ENCODE measurements at places on chromosomes 6 and 20.

DNA sequence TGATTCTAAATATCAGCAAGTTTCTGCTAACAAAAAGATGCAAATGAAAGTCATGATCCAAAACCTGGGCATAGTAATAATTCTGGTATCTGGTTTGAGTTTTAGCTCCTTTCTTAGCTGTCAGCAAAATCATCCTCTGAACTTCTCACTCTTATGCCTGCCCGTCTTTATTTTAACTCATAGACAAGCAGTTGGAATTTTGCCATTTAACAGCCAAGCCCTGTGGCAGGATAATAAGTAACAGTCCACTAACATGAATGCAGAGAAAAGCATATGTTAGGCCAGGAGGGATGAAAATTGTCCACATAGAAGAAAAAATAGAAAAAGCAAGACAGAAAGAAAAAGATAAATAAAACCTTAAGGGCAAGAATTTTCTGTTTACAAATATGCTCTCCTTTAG, 170.0 kb upstream of the LAMA2 start:
- no peak for DNase-seq

DNA sequence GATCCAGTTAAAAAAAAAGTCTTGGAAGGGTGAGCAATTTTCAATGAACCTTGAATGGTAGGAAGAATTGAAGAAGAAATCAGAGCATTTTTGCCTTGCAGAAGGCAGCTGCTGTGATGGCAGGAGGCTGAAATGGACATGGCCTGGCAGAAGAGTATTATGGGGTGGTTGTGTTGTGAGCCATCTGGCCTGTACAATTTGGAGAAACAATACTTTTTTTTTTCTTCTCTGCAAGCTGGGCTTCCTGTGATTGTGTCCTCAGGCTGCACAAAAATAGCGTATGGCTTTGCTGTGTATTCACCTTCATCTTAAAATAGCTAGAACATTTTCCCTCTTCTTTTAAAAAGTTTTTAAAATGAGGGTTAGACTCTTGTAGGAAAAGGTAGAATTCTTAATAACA, 21.4 kb downstream of the SYCP2L start:
- no peak for DNase-seq

DNA sequence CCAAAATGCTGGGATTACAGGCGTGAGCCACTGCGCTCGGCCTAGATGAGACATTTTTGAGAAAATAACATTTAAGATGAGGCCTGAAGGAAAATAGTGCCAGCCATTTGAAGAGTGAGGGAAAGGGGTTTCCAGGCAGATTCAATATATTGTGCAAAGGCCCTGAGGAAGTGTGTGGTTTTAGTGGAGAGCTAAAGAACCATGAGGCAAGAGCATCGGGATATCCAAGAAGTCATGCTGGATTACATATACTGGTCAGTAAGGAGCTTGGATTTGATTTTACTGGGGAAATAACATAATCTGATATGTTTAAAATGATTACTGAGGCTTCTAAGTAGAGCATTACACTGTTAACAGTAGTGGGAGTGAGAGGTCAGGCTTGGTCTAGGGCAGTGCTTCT, 47.0 kb downstream of the CARMIL1 start:
- DNase-seq: no peak

- no peak for DNase-seq
These were observed 93.7 kb downstream of the MYO6 start for GRCh38 chr6:75842732-75843131.

DNA sequence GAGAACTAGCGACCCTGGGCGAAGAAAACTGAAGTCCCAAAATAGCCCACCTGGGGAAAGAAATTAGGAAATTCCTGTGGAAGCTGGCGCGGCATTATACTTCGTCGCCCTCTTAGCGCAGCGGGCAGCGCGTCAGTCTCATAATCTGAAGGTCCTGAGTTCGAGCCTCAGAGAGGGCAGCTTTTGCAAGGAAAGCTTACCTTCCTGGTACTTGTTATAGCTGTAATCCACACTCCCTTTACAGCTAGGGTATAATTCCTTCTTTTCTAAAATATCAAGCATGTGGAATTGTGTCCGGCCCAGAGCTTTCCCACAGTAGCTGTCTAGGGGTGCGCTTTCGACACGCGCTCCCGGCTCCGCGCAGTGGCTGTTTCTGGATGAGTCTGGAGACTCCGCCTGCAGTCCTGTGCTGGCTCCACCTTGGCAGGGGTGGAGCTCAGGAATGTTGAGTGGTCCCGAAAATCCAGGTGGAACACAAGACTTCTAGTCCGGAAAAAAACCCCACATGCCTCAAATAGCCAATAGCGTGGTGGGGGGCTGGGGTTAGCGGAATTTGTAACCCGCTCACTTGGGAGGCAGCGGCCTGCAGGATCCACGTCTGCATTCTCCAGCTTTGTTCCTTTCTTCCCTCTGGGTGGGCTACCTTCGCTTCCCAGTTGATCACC, 83.7 kb upstream of the ZNF322 start:
- no peak for DNase-seq

DNA sequence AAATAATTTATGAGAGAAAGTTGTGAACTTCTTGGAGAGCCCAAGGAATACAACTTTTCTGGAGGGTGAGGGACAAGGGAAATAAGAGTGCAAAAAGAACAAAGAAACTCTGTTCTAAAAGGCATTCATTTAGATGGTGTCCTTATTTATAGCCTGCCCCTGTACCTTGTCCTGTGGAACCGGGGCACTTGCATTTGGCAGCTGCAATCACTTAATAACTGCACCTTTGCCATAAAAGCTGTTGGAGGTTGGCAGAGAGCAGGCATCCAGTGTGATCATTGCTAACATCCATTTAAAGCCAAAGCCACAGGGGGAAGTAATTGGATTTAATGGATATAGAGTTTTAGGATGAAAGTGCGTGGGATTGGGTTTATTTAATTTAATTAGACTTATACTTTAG, 50.8 kb upstream of the SGK1 start:
- no peak for DNase-seq

GRCh38 chr20:62624325-62624690, 18.0 kb upstream of the SLCO4A1 start:
- no peak for DNase-seq

DNA sequence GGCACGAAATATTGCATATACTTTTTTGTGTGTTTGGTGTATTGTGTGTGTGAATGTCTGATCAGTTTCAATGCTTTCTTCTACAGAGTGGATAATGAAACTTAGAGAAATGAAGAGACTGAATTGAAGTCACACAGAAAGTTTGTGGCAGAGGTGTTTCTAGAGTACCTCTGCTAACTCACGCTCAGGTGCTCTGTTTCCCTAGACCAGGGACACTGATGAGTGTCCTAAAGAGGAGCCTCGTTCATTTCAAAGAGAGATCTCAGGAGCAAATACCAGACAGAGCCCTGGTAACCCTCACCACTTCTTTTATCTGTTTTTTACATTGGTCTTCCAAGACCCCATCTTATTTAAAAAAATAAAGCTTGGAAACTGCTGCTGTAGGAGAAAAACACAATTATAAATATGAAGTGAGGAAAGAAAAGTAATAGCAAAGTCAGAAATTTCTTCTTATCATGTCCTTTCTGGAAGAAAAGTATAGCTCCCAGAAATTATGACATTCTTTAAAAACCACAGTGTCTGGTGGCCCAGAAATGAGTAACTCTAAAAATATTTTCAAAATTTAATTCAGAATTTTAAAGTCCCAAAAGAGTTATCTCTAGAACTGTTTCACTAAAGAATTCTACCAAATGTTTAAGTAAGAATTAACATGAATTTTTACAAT, 720.6 kb downstream of the RFPL4B start:
- no peak for DNase-seq

DNA sequence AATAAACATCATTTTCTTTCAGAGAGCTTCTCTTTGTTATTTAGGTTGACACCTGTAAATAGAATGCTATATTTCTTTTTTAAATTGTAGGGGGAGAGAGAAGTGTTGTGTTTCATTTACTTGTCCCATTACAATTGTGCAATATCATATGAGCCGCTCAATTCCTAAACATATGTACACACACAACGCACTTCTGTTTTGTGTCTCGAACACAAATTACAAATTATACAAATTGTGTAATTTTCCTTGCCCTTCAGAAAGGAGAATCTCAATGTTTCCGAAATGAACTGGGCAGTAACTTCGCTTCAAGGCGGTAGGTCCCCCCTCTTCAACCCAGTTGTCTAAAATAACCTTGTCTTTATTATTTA, 2.6 kb upstream of the ABT1 start:
- no peak for DNase-seq

DNA sequence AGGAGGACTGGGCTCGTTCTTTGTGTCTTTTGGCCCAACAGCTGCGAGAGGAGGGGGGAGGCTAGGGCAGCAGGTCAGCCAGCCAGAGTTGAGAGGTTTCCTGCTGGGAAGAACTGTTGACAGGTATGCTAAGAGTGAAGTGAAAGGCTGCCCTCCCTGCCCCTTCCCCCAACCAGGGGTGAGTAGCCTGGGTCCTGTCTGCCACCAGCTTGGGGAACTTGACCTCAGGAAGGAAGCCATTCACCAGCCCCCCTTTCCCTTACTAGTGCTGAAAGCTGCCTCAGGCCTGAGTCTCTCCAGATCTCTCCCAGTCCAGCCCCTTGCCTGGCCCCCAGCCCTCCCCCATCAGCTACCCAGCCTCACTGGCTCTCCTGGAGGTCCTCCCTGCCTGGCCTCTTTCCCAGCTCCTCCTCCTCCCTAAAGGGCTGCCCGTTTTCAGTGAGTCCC, 20.7 kb upstream of the ZNF76 start:
- DNase-seq: no peak

GRCh38 chr6:166707045-166707444, 80.0 kb upstream of the RPS6KA2 start:
- DNase-seq: no peak

GRCh38 chr20:37988306-37988954, 44.8 kb downstream of the TTI1 start:
- DNase-seq: no peak

DNA sequence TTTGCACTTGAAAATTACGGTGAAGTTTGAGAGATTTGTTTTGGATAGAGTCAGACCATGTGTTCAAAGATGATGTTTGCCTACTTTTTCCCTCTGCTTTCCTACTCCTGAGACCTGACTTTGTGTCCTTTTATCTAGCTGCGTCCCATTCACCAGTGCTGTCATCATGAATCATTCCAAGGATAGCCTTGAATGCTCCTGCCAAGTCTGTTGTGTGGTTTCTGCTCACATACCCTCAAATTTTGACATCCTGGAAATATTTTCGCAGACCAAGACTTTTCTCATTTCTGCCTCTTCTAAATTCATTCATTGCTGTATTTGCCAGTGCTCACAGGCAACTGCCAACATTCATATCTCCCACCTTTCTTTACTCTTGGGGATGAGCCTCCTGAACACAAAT, 175.9 kb upstream of the SCGN start:
- DNase-seq: no peak

- DNase-seq: no peak
These were observed 73.0 kb downstream of the RREB1 start for GRCh38 chr6:7180751-7181150.

DNA sequence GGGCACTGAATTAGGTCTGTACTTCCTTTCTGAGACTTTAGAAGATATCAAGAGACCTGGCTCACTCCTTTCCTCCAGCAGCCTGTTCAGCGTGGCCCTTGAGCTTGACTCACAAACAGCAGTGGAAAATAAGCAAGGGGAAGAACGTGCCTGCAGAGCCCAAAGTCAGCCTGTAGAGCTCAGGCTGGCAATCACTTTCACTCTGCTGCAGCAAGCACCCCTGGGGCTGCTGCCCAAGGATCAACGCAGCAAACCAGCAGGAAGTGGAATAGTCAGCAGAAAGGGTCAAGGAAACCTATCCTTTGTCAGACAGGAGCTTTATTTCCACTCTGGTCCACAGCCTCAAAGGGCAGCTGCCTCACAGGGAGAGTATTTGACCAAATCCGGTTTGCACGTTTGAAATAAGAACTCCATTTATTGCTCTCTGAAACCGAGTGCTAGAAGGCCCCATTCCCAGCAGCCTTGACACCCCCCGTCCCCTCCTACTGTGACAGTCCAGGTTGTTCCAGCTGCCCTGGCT, 77.4 kb downstream of the PRDM1 start:
- no peak for DNase-seq

GRCh38 chr6:13473768-13474165, 13.6 kb downstream of the GFOD1 start:
- DNase-seq: no peak

DNA sequence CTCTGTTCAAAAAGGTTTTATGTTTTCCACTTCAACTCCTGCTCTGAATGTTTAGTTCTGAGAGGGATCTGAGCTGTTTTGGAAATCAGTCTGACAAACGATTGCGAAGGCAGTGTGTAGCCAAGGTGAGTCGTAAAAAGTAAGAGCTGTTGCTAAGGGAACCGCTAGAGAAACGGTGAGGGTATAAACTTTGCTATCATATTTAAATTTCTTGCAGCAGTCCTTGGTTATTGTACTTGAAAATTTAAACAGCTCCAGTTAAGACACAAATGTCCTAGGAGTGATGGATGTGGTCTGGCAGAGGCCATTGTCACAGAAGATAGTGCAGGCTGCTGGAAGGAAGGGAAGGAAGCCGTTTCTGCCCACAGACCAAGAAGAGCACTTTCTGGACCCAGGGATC, 64.9 kb upstream of the CITED2 start:
- DNase-seq: no peak

DNA sequence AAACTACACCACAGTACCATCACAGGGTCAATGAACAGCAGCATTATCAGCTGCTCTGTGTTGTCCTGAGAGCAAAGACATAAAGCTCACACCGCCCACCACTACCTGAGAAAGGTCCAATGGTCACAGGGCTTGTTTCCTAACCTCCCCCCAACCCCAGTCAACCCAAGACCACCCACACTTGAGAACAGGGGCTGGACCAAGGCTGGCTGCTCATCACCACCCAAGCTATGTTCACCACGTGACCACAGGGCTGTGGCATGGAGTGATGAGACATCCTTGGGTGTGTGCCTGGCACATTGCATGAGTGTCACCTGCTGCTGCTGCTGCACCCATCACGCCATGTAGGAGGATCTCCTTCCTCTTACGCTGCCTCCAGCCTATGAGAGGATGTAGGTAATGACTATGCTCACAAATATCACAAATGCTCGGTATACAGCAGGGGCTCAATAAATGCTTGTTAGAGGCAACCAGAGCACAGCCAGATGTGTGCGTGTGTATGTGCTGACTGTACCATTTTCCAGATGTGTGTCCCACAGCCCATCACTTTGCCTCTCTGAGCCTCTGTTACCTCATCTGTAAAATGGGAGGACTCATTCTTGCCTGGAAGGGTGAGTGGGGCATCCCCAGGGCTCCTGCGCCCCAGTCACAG, 23.3 kb upstream of the SIRPA start:
- no peak for DNase-seq

GRCh38 chr20:54131675-54132611, 41.8 kb downstream of the CYP24A1 start:
- DNase-seq: no peak

DNA sequence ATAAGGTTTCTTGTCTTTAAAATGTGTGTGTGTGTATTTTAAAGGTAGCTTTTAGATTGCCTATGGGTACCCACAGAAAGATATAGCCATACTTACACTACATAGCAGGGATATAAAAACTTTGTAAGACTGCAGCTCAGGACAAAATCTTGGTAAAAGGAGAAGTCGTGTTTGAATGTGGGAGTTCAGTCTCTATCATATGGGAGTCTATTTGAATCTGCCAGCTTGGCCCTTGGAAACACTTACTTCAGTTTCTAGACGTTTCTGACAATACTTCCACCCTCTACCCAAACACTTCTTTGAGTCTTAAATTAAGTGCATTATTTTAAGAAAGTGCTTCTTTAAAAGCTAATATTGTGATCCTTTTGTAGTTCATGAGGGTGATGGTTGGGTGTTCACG, 155.7 kb downstream of the CARMIL1 start:
- no peak for DNase-seq

GRCh38 chr6:17458966-17459365, 65.6 kb downstream of the CAP2 start:
- DNase-seq: no peak

- no peak for DNase-seq
These were observed 52.2 kb upstream of the DTNBP1 start for GRCh38 chr6:15715060-15715459.

GRCh38 chr6:90387383-90387775, 90.7 kb upstream of the BACH2 start:
- DNase-seq: no peak

All from mesothelial cell of epicardium (in vitro differentiated cells).